ENCODE measurements at places on chromosomes 1 and 21. TPM values are rescaled to one million over a fixed set of nuclear protein-coding genes. Genes with fewer than 3 reads are reported as not detected.

SLC9C2 gene
- total RNA-seq = not detected

HFM1 gene
- total RNA-seq = not detected

TSPAN1 gene
- not detected for total RNA-seq

DNA sequence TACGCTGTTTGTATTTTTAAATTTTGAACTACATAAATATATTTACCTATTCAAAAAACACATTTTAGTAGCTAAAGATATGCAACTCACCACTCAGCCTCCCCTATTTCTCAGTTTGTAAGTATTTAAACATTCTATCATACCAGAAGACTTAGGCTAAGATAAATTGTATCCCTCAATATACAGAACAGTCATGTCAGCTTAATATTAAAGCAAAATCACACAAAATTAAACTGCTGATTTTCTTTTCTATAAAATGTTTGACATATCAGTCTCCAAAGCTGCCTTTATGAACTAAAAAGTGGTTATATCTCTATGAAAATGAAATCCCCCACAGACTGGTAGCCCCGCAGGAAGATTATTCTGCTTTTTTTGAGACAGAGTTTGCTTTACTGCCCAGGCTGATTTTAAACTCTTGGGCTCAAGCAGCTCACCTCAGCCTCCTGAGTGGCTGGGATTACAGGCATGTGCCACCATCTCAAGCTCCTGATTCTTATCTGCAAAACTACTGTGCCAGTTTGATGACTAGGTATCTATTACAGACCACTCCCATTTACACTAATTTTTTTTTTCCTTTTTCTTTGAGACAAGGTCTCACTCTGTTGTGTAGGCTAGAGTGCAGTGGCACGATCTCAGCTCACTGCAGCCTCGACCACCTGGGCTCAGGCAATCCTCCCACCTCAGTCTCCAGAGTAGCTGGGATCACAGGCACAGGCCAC is 37.6 kb downstream of the NRDC start:
- no peak for DNase-seq
- H3K27me3 ChIP-seq = no peaks in the 10 kb centered on the region
- no peak overlapping the region for H3K4me3 ChIP-seq
- peaks cover 26% of the 10 kb centered on the region for H3K4me1 ChIP-seq
- no peak overlapping the region for H3K27ac ChIP-seq

DNA sequence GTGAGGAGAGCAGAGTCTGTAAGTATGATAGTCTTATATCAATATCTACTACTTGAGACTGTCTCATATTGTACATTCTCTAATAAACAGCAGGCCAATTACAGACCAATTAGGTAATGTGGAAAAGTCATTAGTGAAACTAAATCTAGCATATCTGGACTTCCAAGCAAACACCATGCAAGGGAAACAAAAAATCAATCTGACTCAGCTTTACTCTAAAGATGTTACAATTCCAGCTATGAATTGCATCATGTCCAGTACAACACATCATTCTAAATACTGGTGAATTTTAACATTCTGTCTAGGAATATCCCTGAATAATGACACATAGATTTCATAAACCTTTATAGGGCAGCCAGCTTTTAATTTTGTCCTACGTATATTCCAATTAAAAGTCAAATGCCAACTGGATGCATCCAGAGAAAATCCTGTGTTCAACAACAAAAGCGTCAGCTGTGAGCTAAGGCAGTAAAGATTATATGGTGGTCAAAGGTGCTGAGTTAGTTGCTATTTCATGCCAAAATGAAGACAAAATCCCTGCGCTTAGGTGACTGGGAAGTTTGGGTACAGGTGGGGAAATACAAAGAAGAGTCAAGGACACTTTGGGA is 159.3 kb downstream of the TTLL7 start:
- no peaks in the 10 kb centered on the region for H3K27me3 ChIP-seq
- H3K27ac ChIP-seq = no peak overlapping the region
- no peaks in the 10 kb centered on the region for H3K36me3 ChIP-seq
- no peak for DNase-seq

RAB3B gene
- total RNA-seq = not detected

ERVH48-1 gene
- total RNA-seq = not detected

GRCh38 chr1:173224280-173224892 is 17.3 kb upstream of the TNFSF4 start:
- no peak overlapping the region for H3K4me3 ChIP-seq
- peaks cover 29% of the 10 kb centered on the region for H3K4me1 ChIP-seq
- H3K27me3 ChIP-seq = peaks cover 2% of the 10 kb centered on the region
- no peak for DNase-seq
